ENCODE measurements at places on chromosomes 6 and 20. TPM values are rescaled to one million over a fixed set of nuclear protein-coding genes. Genes with fewer than 3 reads are reported as not detected.

Gene CST1
- not detected for total RNA-seq

DNA sequence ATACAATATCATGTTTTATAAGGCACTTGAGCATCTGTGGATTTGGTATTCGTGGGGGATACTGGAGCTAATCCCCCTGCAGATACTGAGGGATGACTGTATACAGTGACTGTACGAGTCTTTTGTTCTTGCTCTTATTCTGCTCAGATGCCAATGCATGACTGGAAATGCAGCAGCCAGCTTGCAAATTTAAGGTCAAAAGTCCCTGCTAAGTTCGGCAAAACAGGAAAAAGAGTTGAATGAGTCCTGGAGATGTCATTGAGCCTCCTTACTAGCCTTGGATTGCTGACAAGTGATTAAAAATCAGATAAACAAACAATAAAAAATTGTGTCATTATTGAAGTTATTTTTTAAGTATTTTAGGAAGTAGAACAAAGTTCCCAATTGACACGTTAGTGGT lies 599.3 kb upstream of the IMPG1 start:
- DNase-seq: no peak

DNA sequence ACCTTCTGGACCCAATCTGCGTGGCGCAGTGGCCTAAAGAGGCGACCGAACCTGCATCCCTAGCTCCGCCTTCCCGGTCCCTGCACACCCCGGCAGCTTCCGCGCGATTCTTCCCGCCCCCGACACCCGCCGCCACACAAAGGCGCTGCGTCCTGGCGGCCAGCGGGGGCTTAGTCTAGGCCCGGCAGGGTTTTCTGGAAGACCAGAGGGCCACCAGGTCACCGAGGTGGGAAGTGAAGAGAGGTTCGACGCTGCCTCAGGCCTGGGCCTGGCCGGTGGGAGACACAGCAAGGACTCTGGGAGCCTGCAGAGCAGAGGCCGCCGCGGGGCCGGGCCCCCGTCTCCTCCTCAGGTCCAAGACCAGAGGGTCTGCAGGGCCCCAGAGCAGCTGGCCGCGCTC lies 154.9 kb downstream of the OR2B2 start:
- no peak for DNase-seq

GRCh38 chr20:44296011-44296410 lies 15.0 kb downstream of the FITM2 start:
- no peak for DNase-seq
